ENCODE measurements at places on chromosomes 6 and 20.
A peak's percentile ranks its signal among the peaks of the same experiment; 100 is the strongest.

DNA sequence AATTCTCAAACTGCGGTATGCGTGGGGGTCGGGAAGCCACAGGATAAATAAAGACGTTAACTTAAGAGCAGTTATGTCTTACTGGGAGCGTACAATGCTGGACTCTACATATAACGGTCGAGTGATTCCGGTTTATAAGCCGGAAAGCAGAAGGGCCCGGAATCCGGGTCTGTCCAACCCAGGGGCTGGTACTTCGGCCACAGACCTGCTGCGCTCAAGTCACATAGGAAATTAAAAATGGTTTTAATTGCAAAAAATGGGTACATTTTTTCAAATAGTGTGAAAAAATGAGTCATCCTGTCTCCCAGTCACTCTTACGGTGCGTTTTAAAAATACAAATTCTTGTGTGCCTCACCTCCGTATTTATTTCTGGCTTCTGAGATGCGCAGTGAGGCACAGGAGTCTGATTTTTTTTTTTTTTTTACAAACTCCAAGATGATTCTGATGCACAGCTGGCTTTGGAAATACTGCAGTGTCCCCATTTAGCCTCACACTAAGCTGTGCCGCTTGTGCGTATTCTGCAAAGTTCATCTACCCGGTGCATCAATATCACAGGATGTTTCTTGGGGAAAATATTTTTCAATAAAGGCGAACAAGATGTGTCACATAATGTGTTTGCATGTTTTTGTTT lies 1.0 kb downstream of the PCIF1 start:
- DNase-seq = no peak
- H3K4me3 ChIP-seq = peak overlapping the region; percentile 96
- H3K27ac ChIP-seq = peak overlapping the region; percentile 100
- H3K36me3 ChIP-seq = peaks cover 47% of the 10 kb centered on the region
- peaks cover 16% of the 10 kb centered on the region for H3K4me1 ChIP-seq

DNA sequence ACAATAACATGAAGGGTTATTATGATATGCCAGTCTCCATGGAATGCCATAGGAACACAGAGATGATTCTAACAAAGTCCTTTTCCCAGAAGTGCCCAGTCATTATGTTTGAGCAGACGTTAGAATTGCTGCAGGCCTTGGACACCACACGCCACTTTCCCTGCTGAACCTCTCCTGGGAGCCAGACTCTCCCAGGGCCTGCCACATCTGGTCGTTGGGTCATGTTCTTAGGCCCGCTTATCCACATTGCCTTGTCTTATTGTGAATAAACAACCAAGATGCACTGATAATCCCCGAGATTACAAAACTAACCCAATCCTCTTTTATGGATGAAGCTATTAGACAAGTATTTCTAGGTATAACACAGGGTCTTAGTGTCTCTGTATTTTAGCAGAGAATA lies 276.5 kb upstream of the CITED2 start:
- no peak overlapping the region for H3K4me3 ChIP-seq
- no peak overlapping the region for H3K27ac ChIP-seq
- H3K4me1 ChIP-seq = peaks cover 4% of the 10 kb centered on the region
- no peak for DNase-seq
- no peaks in the 10 kb centered on the region for H3K36me3 ChIP-seq

GRCh38 chr6:137522831-137523230 lies 28.6 kb upstream of the OLIG3 start:
- DNase-seq = no peak
- no peaks in the 10 kb centered on the region for H3K4me1 ChIP-seq
- no peaks in the 10 kb centered on the region for H3K36me3 ChIP-seq
- no peak overlapping the region for H3K4me3 ChIP-seq
- H3K27me3 ChIP-seq = no peaks in the 10 kb centered on the region

DNA sequence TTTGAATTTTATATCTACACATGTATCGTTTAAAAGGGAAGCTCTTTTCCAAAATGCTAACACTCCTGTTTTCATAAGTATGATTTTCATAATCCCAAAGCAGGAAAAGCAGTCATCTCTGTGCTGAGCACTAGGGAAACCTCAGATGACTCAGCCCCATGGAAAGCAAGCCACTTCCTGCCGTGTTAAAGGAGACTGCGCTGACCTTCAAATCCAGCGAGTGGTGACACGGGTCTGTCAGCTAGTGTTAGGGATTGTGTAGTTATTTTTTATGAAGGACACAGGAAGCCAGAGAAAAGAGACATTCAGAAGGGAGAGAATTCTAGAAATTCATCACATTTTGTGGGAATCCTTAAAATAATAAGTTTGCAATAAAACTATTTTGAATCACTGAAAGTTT lies 57.0 kb upstream of the CD93 start:
- DNase-seq = no peak
- no peaks in the 10 kb centered on the region for H3K27me3 ChIP-seq
- no peak overlapping the region for H3K4me3 ChIP-seq
- no peaks in the 10 kb centered on the region for H3K36me3 ChIP-seq
- peaks cover 61% of the 10 kb centered on the region for H3K4me1 ChIP-seq

DNA sequence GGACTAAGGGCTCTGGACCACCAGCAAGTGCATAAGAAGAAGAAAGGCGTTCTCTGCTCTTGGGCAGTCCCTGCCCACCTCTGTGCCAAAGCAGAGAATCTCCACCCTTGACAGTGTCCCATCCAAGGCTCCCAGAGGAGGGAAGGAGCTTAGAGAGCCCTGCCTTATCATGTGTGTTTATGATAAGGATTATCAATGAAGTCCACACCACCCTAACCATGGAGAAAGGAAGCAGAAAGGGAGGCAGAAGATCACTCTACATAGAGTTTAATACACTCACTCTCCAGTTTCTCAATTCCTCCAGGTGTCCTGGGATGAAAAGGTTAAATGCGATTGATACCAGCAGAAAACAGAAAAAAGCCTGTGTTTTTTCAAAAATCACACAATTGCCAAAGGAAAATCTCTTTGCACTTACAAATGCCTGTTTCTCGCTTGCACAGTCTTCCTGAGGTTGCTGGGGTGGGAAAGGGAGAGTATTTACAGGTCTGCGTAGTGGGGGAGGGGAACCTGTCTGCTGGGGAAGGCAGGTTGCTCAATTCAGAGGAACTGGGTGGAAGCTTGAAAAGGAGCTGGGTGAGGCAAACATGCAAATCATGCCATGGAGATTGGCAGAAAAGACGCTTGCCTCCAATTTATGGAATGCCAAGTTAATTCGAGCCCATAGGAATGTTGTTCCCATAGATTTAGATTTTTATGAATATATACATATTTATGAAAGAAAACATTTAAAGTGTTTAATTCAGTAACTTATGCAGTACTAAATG lies 104.0 kb downstream of the EYA2 start:
- no peaks in the 10 kb centered on the region for H3K36me3 ChIP-seq
- H3K27ac ChIP-seq = peak overlapping the region; percentile 62
- peaks cover 15% of the 10 kb centered on the region for H3K4me1 ChIP-seq
- no peak overlapping the region for H3K4me3 ChIP-seq
- no peaks in the 10 kb centered on the region for H3K27me3 ChIP-seq

GRCh38 chr20:33014336-33015113 lies 7.0 kb downstream of the BPIFB2 start:
- H3K27ac ChIP-seq = no peak overlapping the region
- peaks cover 83% of the 10 kb centered on the region for H3K27me3 ChIP-seq
- DNase-seq = no peak
- H3K36me3 ChIP-seq = no peaks in the 10 kb centered on the region

DNA sequence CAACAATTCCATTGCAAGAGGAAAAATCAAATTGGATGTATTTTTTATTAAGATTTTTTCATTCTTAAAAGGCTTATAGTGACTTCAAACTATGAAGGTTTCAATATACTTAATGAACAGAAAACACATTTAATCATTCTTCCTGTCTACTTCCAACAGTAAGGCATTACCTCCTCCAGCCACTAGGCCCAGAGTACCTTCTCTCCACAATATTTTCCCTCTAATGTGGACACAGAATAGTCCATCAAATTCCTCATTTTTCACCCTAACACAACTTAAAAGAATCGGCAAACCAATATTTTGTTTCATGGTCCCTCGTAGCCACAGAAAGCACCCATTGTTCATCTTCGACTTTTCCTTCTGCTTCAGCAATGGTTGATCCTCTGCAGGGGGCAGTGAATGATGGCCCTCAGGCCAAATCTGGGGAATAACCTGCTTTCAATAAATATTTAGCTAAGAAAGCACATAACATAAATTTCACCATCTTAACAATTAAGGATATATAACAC lies 335.4 kb upstream of the ID4 start:
- H3K27ac ChIP-seq = no peak overlapping the region
- no peak overlapping the region for H3K4me3 ChIP-seq
- DNase-seq = no peak
- H3K4me1 ChIP-seq = no peaks in the 10 kb centered on the region

DNA sequence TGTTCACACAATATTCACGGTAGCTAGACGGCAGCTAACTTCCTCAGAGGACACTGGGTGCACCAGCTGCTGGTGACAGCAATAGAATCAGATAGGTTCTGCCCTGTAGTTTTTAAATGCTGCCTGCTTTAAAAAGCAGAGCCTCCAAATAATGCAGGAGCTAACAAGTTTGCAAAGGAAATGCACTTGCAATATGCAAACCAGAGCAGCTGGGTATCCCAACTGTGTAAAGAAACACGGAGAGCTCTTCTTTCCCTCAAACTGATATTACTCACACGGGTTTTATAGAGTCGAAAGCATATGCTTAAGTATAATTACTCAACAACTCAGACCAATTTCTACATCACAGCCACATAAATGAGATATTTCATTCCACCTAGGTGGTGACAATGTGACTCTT lies 432.7 kb downstream of the TFAP2A start:
- no peaks in the 10 kb centered on the region for H3K27me3 ChIP-seq
- no peaks in the 10 kb centered on the region for H3K4me1 ChIP-seq
- H3K36me3 ChIP-seq = no peaks in the 10 kb centered on the region
- no peak overlapping the region for H3K27ac ChIP-seq
- H3K4me3 ChIP-seq = no peak overlapping the region

DNA sequence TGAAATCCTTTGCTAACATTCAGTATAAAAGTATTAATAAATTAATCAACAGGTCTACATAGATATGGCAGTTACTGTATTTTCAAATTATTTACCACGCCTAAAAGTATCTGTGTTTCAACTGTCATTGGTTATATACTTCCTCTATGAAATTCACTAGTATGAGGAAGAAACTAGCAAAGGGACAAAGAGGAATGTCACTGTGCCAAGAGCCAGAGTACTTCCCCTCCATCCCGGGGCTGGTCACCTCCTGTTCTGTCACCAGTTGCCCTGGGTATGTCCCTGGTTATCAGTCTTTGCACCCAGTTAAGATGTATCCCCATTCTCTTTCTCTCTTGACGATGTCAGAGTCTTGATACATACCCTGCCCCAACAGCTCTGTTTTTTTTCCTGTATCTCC lies 476.8 kb upstream of the SOX4 start:
- H3K4me1 ChIP-seq = no peaks in the 10 kb centered on the region
- H3K36me3 ChIP-seq = no peaks in the 10 kb centered on the region
- no peak for DNase-seq
- H3K27ac ChIP-seq = no peak overlapping the region
- no peak overlapping the region for H3K4me3 ChIP-seq
- H3K27me3 ChIP-seq = no peaks in the 10 kb centered on the region

- H3K36me3 ChIP-seq = no peaks in the 10 kb centered on the region
- DNase-seq = no peak
- no peaks in the 10 kb centered on the region for H3K4me1 ChIP-seq
- H3K4me3 ChIP-seq = no peak overlapping the region
- H3K27me3 ChIP-seq = no peaks in the 10 kb centered on the region
These were observed 238.5 kb upstream of the SUPT3H start for GRCh38 chr6:45616209-45616608.

- H3K27ac ChIP-seq = no peak overlapping the region
- no peaks in the 10 kb centered on the region for H3K4me1 ChIP-seq
- DNase-seq = no peak
- no peaks in the 10 kb centered on the region for H3K27me3 ChIP-seq
These were observed 176.6 kb downstream of the NKAIN2 start for GRCh38 chr6:123980311-123980710.

DNA sequence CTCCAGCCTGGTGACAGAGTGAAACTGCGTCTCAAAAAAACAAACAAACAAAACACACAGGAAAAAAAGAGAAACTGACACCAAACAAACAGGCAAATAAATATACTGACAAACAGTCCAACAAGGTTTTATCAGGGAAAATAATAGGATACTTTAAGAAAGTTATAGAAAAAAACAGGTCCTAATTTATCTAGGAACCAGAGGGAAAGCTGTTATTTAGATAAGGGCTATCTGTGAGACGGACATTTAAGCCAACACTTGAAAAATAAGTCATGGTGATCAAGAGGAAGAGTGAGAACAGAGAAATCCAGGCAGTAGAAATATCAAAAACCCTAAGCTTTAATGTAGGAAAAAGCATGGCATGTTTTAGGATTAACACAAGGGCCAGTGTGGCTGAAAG lies 68.9 kb downstream of the FAM217A start:
- H3K27me3 ChIP-seq = no peaks in the 10 kb centered on the region
- DNase-seq = no peak
- no peaks in the 10 kb centered on the region for H3K4me1 ChIP-seq
- H3K27ac ChIP-seq = no peak overlapping the region
- H3K4me3 ChIP-seq = no peak overlapping the region

DNA sequence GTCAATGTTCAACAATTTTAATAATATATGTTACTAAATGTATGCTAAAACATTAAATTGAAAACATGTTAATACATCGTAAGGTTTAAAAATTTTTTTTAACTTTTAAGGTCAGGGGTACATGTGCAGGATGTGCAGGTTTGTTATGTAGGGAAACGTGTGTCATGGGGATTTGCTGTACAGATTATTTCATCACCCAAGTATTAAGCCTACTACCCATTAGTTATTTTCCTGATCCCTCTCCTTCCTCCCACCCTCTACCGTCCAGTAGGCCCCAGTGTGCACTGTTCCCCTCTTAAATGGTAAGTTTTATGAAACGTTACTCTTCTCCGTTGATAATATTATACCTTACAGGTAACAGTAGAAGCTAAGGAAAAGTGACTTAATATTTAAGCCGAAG lies 15.8 kb downstream of the PDE7B start:
- H3K36me3 ChIP-seq = no peaks in the 10 kb centered on the region
- H3K4me3 ChIP-seq = no peak overlapping the region
- no peaks in the 10 kb centered on the region for H3K4me1 ChIP-seq
- no peaks in the 10 kb centered on the region for H3K27me3 ChIP-seq

DNA sequence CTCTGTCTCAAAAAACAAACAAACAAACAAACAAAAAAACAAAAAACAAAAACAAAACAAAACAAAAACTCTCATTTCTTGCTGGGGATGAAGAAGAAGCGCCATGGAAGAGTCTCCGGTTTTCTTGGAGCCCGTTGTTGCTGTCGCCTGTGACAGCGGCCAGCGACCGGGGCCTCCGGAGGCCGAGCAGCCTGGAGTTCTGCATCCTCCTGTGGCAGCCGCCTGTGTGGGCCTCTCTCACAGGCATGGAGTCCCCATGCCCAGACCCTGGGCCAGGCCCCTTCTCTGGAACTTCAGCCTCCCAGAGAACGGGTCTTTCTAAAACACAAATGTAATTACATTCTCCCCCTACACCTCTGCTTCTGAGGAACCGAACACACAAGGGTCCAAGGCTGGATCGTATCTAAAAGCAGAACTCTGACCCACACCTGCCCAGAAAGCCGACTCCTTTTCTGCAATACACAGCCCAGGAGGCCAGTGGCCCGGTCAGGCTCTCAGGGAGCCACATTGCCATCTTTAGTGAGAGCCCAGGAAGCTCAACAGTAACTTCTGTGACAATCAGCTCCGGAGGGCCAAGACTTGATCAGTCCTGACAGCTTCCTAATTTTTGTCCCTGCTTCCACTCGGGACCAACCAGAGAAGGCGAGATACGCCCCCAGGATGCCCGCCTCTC lies 18.5 kb downstream of the DACT2 start:
- H3K4me1 ChIP-seq = no peaks in the 10 kb centered on the region
- H3K27ac ChIP-seq = no peak overlapping the region
- no peak for DNase-seq
- no peaks in the 10 kb centered on the region for H3K36me3 ChIP-seq
- no peak overlapping the region for H3K4me3 ChIP-seq

GRCh38 chr6:26020329-26021000 lies 57.9 kb downstream of the TRIM38 start:
- no peaks in the 10 kb centered on the region for H3K27me3 ChIP-seq
- peak overlapping the region; percentile 88 for H3K4me3 ChIP-seq
- H3K27ac ChIP-seq = peak overlapping the region; percentile 93
- DNase-seq = no peak
